CD4-positive, alpha-beta T cell treated with Interleukin-17A for 4 hours (primary cell): ENCODE measurements at places on chromosomes 2 and 18.

GRCh38 chr2:30679426-30680088 lies 127.7 kb downstream of the CAPN13 start:
- no peak for DNase-seq

DNA sequence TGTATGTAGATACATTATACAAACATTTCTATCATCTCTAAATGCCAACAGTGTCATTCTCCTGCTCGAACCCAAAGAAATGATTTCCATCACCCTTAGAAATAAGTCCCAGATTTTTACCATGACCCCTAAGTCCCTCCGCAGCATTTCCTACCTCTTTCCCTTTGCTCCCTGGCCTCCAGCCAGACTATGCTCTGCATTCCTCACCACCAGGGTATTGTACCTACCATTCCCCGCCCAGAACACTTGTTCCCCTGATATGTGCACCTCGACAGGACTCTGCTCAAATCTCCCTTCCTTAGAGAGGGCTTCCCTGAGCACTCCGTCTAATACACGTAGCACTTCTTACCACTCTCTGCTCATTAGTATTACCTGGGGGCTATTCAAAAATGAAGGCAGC lies 630.2 kb downstream of the ARHGAP15 start:
- no peak for DNase-seq

DNA sequence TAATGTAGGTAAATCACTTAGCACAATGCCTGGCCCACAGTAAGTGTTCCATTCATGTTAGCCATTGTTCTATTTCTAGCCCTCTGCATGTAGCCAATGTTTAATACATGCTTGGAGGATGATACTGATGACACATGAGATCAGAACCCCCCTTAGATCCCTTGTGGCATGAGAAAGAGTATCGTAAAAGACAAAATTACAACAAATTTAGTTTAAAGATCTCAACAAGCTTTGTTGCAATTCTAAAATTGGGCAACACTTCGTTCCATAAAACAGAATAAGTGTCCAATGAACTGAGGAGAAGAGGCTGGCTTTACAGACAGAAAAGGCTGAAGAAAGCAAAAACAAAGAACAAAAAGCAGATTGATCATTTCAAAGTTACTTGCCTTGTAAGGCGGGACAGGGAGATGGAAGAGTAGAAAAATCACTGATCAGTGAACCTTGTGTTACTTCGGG lies 148.7 kb upstream of the SLC1A4 start:
- no peak for DNase-seq

GRCh38 chr2:216370961-216371712 lies 1.1 kb downstream of the MARCHF4 start:
- no peak for DNase-seq

DNA sequence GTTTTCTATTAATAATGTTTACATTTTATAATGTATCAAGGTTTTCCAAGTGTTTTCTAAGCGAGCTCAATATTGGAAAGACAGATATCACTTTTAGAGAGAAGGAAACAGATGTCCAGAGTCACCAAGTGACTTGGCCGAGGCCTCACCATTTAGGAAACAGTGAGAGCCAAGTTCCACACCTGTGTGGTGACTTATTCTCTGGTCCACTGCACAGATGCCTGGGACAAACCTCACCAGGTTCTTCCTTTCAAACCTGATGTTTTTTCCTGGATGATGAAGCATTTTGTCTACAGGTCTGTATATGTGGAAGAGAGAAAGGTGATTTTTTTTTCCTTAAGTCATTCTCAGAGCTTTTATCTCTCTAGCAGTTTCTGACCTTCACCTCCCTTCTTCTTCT lies 280.7 kb downstream of the LPIN1 start:
- no peak for DNase-seq

GRCh38 chr18:5196253-5197031 lies 615 bp downstream of the AKAIN1 start:
- DNase-seq = no peak

DNA sequence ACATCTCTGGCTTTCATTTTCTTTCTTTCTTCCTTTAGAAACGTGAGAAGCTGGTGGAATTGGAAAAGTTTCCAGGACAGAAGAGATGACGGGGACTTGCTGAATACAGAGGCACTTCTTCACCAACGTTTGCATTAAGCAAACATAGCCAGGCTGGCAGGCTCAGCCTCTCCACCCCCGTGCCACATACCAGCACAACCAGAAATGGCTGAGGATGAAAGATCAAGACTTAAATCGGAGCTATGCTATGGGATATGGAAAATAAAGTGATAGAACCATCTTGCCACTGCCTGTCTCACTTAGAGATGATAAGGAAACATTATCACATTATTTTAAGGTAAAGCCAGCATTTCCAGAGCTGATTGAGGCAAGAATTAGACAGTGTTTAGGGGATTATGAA lies 483.3 kb downstream of the BCL11A start:
- DNase-seq = no peak

DNA sequence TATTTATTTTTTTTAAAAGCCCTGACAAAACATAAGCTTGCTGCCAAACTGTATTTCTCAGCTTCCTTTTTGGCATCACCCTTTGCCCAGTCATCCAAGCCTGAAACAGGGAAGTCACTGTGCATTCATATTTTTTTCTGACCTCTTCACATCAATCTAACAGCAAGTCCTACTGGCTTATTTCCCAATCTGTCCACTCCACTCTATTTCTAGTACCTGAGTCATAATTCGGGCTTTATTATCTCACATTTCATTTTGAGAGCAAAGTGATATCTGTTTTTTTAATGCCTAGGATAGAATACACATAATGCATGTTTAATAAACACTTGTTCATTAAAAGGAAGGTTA lies 5.1 kb downstream of the HNMT start:
- no peak for DNase-seq

DNA sequence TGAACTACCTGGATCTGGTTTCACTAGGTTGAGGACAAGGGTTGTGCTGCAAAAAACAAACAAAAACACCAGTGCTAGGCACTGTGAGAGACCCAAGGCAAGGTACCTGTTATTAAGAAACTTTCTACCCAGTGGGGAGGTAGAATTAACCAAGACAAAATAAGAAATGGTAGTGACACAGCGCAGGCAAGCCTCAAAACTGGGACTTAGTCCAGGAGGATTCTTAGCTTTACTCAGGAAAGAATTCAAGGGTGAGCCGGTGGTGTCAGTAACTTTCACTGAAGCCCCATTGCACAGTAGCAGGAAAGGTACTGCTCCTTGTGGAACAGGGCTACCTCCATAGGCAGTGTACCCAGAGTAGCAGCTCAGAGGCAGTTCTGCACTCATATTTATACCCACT lies 131.6 kb downstream of the SCG2 start:
- no peak for DNase-seq

DNA sequence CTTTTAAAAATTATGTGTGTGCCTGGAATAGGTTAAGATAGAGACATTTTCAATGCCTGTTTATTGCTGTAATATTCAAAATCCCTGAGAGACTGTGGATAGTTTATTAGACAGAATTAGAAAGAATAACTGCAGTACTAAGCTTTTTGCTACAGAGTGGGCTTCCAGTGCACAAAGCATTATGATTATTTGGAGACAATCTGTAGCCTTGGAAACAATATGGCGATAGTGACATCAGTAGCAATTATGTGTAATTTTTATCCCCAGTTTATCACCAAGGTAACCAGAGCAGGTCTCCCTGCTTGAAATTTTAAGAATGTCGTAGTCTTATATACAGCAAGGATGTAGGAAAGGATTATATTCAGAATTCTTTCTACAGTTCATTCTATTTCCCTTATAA lies 100.0 kb downstream of the MYO3B start:
- DNase-seq = no peak

DNA sequence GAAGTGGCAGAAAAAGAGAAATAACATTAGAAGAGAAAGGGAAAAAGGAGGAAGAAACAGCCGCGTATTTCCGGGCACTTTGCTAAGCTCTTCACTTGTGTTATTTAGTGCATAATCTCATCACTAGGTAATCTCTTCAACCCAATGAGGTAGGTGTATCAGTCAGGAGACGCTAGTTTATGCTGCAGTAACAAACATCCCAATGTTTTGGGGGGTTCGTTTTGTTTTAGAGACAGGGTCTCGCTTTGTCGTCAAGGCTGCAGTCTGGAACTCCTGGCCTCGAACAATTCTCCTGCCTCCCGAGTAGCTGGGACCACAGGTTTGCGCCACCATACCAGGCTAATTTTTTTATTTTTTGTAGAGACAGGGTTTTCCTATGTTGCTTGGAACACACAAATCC lies 61.7 kb downstream of the ZFP36L2 start:
- no peak for DNase-seq

- DNase-seq = no peak
Measured at GRCh38 chr2:30732876-30733275, 74.4 kb downstream of the CAPN13 start.

- DNase-seq = no peak
Measured at GRCh38 chr2:149729586-149729985, 142.0 kb upstream of the MMADHC start.

DNA sequence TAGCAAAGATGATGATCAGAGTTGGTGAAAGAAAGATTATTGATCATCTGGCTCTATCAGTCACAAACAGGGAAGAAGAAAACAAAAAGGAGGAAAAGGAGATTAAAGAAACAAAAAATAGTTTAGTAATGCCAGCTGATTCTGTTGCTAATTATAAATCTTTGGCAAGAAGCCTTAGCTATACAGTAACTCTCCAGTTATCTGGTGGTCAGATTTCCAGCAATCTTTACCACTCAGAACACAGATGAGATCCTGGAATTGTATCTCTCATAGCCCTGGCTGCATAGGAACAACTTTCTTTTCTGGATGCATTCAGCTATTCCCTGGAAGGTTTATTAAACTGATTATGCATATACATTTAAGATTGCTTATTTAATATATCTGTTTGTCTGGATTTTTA lies 256.8 kb upstream of the ZEB2 start:
- no peak for DNase-seq

DNA sequence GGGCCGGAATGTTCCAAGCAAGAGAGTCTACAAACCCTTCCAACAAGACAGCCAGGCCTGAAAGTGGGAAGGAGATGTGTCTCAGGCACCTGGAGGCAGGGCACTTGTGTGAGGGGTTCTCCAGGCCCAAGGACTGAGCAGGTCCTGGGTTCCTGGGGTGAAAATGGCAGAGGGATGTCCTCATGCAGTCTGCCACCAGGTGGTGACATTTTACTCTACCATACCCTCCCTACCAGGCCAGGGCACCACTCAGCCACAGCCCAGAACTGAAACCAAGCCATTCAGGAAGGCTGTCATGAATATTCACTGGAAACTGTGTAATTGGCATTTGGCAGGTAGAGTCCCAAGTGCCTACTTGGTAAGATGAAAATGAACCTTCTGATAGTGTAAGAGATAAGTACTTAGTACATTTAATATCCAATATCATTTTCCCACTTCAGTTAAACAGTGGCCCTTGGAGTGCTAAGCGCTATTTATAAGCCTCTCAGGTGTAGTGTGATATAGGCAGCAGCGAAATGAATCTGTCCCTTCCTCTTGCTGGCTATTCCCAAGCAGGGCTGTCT lies 185.1 kb downstream of the MYO5B start:
- DNase-seq = peak; percentile 37

- DNase-seq = no peak
Measured at GRCh38 chr2:35495182-35495581, 860.4 kb upstream of the CRIM1 start.

- DNase-seq = no peak
Measured at GRCh38 chr18:70149616-70150301, 55.7 kb downstream of the RTTN start.

DNA sequence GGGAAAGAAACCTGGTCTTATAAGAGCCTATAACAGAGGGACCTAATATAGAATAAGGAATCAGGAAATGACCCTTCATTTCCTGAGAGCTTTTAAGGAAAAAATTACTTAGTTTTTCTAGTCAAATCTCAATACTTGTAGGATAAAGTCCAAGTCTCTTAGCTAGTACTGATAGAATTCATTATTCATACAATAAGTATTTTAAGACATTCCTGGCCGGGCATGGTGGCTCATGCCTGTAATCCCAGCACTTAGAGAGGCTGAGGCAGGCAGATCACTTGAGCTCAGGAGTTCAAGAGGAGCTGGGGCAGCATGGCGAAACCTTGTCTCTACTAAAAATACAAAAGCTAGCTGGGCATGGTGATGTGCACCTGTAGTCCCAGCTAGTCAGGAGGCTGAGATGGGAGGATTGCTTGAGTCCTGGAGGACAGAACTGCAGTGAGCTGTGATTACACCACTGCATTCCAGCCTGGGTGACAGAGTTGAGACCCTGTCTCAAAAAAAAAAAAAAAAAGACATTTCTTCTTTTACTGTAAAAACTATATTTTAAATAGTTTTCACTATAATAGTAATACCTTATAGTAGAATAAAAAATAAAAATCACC lies 3.2 kb downstream of the RAB3GAP1 start:
- no peak for DNase-seq

GRCh38 chr2:144099780-144100377 lies 420.0 kb downstream of the ZEB2 start:
- no peak for DNase-seq

DNA sequence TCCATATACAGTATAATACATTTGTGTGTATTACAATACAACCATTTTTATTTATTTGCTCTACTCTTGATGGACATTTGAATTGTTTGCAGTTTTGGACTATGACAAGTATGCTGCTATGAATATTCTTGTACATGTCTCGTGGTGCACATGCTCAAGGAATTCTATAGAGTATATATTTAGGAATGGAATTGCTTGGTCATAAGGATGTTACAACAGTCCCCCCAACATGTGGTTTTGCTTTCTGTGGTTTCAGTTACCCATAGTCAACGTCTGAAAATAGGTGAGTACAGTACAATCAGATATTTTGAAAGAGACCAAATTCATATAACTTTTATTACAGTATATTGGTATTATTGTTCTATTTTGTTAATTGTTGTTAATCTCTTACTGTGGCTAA lies 24.1 kb upstream of the PLEKHM3 start:
- DNase-seq = no peak

DNA sequence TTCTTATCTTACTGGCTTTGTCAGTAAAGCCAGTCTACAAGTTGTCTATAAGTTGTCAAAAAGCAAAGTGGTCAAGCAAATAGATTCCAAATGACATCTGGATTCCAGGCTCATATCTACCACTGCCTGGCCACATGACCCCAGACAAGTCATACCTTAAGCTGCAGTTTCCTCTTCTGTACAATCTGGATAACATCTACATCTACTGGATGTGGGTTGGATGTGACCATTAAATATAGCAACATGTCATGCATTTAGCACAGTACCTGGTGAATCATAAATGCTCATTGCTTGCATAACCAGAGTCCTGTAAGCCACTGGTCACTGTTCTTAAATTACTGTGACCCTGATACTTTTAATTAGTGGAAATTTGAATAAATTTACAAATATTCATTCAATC lies 16.8 kb downstream of the COBLL1 start:
- DNase-seq = no peak

GRCh38 chr2:200305797-200306195 lies 697 bp upstream of the SPATS2L start:
- peak; percentile 16 for DNase-seq

GRCh38 chr2:120600786-120601185 lies 134.9 kb upstream of the GLI2 start:
- no peak for DNase-seq
